Caco-2 (cell line): ENCODE measurements at places on chromosomes 7 and 10. TPM values are rescaled to one million over a fixed set of nuclear protein-coding genes. Genes with fewer than 3 reads are reported as not detected.

DNA sequence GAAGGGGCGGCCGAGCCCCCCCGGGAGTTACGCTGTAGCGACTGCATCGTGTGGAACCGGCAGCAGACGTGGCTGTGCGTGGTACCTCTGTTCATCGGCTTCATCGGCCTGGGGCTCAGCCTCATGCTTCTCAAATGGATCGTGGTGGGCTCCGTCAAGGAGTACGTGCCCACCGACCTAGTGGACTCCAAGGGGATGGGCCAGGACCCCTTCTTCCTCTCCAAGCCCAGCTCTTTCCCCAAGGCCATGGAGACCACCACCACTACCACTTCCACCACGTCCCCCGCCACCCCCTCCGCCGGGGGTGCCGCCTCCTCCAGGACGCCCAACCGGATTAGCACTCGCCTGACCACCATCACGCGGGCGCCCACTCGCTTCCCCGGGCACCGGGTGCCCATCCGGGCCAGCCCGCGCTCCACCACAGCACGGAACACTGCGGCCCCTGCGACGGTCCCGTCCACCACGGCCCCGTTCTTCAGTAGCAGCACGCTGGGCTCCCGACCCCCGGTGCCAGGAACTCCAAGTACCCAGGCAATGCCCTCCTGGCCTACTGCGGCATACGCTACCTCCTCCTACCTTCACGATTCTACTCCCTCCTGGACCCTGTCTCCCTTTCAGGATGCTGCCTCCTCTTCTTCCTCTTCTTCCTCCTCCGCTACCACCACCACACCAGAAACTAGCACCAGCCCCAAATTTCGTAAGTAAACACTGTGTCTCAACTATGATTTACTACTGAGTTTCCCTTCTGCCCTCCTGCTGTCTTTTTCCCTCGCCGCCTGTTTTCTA, 666 bp downstream of the NRG3 start:
- no peak for DNase-seq

- no peak for DNase-seq
These were observed 2.3 kb upstream of the MORN4 start for GRCh38 chr10:97635577-97635976.

ASZ1 gene
- total RNA-seq = not detected in 2 replicates

RBP3 gene
- total RNA-seq = not detected in 2 replicates

DNA sequence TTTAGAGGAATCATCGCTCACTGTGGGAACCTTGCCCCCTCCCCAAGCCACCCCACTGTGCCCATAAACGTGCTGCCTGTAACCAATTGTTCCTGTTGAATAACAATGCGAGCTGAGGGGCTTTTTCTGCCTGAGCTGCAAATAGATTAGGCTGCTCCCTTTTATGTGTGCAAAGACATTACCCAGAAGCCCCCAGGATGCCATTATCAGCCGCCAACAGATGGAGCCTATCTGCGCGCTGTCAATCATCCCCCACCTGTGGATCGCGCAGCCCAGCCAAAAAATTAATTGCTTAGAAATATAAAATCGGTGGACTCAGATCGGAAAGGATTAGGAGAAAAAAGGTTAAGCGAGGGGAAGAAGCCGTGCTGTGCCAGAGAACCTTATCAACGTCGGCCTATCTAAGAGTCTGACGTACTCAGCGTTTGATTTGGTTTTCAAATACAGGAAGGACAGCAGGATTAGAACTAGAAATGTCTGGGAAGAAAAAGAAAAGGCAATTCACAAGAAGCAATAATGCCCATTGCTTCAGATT, 167.3 kb upstream of the MYO3A start:
- DNase-seq = no peak

ARL3 gene
- 7.8 and 8.0 TPM in 2 replicates for total RNA-seq

DNA sequence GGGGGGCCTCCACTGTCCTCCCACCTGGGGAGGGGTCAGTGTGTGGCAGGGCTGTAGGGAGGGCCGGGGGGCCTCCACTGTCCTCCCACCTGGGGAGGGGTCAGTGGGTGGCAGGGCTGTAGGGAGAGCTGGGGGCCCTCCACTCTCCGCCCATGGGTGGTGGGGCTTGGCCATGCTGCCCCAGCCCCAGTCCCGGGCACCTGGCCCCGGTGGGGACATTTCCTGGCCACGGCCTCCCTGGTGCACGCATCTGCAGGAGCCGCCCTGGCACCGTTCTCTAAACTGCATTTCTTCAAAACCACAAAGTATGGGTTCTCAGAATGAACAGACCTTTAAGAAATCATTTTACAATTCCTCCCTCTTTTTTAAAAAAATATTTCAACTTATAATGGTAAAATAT, 89.3 kb upstream of the PDGFA start:
- DNase-seq = no peak

DNA sequence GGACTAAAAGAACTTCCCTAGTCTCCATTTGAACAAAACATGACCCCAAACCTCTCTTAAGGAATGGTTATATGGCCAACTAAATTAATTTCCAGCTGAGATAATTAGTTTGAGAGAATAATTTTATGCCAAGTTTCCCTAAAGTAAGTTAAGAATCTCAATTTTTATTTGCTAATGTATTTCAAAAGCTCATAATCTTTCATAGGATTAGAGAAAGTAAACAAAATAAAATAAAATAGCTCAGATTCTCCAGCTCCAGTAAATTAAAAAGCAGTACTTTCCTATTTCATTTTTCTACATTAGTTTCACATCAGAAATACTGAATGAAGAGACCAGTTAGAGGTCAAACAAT, 44.4 kb downstream of the ENO4 start:
- no peak for DNase-seq

CXCL12 gene
- total RNA-seq = 0.27 TPM in 1 of 2 replicates, not detected in the other

DNA sequence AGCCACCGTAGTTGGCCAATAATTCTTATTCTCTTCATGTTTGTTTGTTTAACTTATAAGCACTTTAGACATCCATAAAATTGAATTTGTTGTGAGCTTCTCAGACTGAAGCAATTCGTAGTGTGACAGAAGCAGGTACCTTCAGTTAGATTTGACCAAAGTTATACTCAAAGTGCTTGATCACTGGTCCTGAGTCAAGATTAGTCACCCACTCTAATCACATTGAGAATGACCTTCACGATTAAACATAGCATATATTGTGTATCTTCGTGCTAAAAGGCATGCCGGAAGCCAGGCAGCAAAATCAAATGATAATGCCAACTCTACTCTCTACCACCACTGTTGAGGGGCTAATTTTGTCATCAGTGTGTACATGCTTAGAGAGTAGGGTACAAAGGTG, 763.7 kb upstream of the MBL2 start:
- DNase-seq = no peak

UPK3BL1 gene
- total RNA-seq = 9.9 and 13.7 TPM in 2 replicates

DNA sequence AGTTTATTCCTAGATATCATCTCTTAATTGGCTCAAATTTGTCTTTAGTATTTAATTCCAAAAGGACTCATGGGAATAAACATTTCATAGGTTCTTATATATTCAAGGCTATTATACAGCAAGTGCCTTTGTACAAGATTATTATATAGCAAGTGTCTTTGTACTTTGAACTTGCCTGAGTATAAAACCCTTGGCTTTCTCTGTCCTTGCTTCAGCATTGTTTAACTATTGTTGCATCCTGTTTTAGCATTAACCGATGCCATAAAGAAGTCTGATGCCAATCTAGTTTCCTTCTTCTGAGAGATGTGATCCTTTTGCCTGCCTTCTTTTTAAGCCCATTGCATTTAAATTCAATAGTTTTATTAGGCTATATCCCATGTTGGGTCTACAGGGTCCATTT, 270.0 kb downstream of the NEBL start:
- DNase-seq = no peak

ATOH7 gene
- total RNA-seq = 0.21 and 0.54 TPM in 2 replicates

GRCh38 chr10:74640134-74640921, 186.1 kb upstream of the KAT6B start:
- no peak for DNase-seq

GRCh38 chr10:111023060-111023459, 53.8 kb upstream of the ADRA2A start:
- no peak for DNase-seq

DNA sequence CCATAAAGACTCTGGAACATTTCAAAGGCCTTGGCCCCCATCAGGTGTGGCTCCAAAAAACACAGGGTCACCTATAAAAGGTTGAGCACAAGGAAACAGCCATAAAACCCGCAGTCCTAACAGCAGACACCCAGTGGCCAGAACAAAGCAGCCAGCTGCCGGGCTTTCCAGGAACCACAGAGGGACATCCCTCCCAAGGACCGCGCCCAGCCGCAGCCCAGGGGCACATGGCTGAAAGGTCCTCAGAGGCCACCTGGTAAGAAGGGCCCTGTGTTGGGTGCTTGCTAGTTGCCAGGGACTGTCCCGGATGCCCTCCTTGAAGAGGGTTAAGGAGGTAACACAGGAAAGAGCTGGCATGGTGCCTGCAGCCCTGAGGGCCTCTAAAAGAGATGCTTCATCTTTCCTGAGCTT, 32.7 kb downstream of the KCNMA1 start:
- DNase-seq = no peak

DNA sequence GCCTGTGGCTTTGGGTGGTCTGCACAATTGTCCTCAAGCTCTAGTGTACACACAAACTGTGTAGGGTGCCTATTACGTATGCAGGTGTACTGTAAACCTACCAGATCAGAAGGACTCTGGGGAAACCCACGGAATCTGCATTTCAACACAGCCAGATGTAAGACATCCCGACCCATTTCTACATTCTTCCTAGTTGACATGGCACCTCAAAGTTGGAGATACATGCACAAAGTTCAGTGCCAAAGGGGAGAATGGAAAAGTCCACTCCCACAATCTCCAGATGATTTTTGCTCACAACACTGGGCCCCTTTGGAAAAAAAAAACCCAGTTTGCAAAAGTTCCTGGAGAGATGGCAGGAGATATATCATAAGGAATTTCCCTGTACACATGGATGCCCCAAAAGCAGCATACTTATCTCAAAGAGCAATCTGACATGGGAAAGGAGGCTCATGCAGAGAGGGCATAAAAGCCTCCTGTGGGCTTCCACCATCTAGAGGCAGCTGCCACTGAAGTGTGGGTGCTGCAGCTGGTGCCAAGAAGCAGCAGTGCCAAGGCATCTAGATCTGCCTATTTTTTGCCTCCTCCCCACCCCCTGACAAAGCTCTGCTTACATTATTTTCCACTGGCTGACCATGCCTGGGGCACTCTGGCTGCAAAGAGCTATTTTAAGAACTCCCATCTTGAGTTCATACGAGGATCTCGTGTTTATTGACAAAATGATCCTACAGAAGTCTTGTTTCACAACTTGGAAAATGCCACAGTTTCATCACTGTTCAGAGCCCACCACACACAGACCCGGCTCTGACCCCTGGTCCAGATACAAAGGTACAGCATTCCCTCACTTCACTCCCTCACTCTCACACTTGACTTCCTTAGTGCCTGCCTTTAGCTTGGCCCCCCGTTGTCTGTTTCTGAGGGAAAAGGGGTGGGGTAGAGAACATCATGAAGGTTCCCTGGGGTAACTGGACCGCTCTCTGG, 12.9 kb downstream of the TECTB start:
- DNase-seq = no peak

- no peak for DNase-seq
These were observed 3.7 kb upstream of the TCTN3 start for GRCh38 chr10:95697429-95697828.

- peak; percentile 76 for DNase-seq
These were observed 758 bp upstream of the OPTN start for GRCh38 chr10:13099144-13099665.

DNA sequence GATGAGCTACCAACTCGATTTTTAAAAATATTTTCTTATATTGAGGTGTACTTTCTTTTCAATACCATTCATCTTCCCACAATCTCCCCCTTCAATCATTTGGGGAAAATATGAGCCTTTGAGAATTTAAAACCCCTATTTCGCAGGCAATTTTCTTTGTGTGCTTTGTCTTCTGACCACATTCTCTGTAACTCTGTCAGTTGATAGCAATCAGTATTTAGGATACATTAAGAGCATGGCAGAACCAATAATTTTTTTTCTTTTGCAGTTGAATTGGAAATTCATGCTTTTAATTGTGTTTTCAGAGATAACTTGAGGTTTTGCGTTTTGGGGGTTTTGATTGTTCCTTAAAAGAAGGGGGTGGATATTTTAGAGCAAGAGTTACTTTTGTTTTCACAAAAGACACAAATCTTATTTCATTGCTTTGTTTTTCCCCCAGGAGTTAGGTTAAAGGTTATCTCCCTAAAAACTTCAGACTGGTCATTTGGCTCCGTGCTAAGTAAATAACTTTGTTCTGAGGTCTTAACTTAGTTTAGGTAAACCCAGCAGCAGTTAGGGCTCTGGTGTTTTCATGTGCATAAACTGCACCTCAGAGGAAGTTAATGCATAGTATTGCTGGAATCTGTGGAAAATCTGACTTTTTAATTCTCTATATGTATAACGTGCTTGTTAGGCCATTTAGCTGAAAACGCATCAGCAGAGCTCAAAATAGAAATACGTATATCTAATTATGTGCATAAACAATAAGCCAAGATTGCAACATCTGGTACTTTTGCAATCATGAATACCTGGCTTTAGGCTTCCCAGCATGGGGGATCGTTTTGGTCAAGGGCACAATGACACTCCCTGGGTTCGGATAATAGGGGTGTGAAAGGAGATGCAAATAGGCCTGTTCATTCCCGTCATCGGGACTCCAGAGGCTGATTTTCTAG, 676.4 kb upstream of the ANKRD30A start:
- DNase-seq = no peak

- no peak for DNase-seq
These were observed 126.6 kb upstream of the LSM8 start for GRCh38 chr7:118057404-118057803.

- DNase-seq = no peak
These were observed 228.8 kb upstream of the KIAA1217 start for GRCh38 chr10:23980094-23980493.

GRCh38 chr7:47714669-47715607, 133.0 kb upstream of the TNS3 start:
- DNase-seq = no peak

CYP3A4 gene
- total RNA-seq = not detected in 2 replicates

DNA sequence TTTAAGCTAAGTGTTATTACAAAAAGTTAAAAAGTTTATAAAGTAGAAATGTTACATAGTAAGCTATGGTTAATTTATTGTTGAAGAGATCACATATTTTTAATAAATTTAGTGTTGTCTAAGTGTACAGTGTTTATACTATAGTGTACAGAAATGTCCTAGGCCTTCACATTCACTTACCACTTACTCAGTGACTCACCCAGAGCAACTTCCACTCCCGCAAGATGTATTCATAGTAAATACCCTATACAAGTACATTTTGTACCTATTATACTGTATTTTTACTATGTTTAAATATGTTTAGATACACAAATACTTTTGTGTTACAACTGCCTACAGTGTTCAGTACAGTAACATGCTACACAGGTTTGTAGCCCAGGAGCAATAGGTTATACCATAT, 69.2 kb downstream of the DNAJC1 start:
- DNase-seq = no peak

CABCOCO1 gene
- not detected in 2 replicates for total RNA-seq

- DNase-seq = no peak
These were observed 13.3 kb downstream of the MAP3K8 start for GRCh38 chr10:30447125-30447799.

- DNase-seq = no peak
These were observed 994 bp downstream of the SLC25A28 start for GRCh38 chr10:99619090-99619800.

- DNase-seq = no peak
These were observed 1257.4 kb downstream of the GATA3 start for GRCh38 chr10:9311702-9312499.

LIPK gene
- not detected in 2 replicates for total RNA-seq

GRCh38 chr7:18059171-18059570, 31.5 kb upstream of the PRPS1L1 start:
- no peak for DNase-seq

GRCh38 chr10:48684792-48685623, at the start of gene WDFY4:
Gene WDFY4, plus strand, starts transcription at chr10:48684873. Its CDS starts 24,860 bp downstream, at chr10:48709733.
- DNase-seq = no peak
